Stimulated activated CD4-positive, alpha-beta T cell treated with anti-CD3 and anti-CD28 coated beads, TNF-alpha, amount 100 ng/mL, for 4 hours (primary cell): ENCODE measurements at places on chromosomes 6 and 20.

DNA sequence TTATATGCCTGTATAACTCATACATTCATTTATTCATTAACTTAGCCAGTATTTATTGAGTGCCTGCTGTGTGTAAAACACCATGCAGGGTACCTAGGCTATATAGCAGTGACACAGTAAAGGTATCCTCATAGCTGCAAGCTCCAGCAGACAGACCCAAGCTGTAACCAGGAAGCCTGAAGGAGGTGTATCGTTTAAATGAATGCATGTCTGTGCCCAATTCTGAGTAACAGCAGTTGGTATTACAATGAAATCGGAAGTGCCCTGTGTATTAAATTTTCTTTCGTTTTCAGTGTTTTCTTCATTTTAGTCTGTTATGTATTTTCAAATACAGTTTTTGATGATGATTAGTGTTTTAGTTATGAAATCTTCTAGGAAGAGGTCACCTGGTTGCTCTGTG, 485.8 kb upstream of the SOX4 start:
- no peak for DNase-seq

GRCh38 chr6:109447878-109448555, 7.5 kb downstream of the SMPD2 start:
- DNase-seq, result no peak

DNA sequence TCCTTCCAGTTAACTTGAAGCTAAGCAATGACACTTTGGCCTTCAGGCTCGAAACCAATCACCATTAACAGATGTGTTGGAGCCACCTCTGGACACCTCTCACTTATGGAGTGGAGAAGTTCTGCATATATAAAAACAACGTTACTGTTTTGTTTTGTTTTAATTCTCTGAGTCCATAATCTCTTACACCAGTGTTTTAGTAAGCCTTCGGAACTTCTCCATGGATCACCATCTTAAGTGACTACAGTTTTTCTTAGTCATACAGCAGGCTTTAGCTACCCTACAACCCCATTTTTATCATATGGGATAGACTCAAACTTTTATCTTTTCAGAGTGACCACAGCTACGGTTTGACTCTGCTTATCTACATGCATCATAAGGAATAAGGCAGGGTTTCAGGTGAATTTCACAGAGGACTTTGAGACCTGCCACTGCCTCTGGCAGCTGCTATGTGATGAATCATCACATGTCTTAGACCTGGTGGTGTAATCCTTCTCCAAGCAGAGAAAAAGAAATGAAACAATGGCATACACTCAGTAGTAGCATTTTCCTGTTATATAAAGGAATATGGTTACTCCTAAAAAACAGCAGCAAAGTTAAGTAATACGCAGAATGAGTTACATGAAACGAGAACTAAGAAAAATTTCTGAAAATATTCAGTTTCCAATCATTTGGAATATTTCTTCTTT, 5.5 kb upstream of the HDDC2 start:
- no peak for DNase-seq

GRCh38 chr6:123810214-123810613, 6.5 kb downstream of the NKAIN2 start:
- DNase-seq, result no peak

- DNase-seq, result no peak
Measured at GRCh38 chr6:5270093-5270680, 8.9 kb downstream of the FARS2 start.

GRCh38 chr6:85443349-85444117, 6.3 kb upstream of the NT5E start:
- DNase-seq, result no peak
